ENCODE measurements at places on chromosomes 2 and 18.

DNA sequence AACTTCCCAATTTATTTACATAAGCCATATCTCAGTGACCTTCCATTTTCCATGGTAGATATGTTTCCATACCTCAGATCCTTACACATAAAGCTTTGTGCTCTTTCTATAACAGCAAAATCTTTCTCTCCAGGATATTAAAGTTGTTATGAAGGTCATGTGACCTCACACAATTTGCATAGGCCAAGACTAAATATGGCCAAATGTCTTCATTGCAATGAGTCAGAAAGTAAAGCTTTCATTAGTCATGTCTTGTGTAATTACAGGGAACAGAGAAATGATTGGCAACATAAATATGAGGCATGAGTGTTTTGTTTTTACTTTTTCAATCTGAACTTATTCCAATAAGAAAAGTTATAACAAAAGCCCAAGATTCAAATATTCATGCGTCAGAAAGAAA, 243.5 kb downstream of the ASXL3 start:
- no peak for DNase-seq

DNA sequence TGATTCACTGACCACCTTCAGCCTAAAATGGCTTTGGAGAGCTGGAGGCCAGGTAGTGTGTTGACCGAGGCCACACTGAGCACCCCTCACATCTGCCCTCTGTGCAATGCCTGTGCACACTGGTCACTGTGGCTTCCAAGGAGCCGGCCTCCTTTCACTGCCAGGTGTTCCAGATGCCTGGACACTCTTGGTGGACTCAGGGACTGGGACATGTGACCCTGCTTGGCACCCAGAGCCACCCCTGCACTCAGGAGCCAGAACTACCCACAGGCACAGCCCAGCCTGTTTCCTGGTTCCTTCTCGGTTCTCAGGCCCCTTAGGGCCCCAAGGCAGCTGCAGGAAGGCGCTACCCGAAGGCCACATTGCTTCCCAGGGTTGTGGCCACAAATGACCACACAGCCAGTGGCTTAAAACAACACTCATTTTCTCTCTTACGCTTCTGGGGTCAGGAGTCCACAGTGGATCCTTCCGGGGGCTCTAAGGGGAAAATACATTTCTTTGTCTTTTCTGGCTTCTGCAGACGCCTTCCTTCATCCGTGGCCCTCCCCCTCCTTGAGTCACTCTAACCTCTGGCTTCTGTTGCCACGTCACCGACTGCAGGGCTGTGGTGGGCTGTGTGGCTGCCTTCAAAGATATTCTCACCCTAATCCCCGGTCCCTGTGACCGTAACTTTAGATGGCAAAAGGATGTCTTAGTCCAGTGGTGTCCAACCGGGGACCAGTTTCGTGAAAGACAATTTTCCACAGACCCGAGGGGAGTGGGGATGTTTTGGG, 78.6 kb downstream of the ASB1 start:
- DNase-seq, result no peak

GRCh38 chr2:190477661-190478454, 56.7 kb downstream of the NEMP2 start:
- DNase-seq, result peak; percentile 46

- no peak for DNase-seq
These were observed 37.7 kb upstream of the CTDP1 start for GRCh38 chr18:79641722-79642497.

- DNase-seq, result no peak
These were observed 69.6 kb downstream of the MAPRE2 start for GRCh38 chr18:35110554-35111485.

DNA sequence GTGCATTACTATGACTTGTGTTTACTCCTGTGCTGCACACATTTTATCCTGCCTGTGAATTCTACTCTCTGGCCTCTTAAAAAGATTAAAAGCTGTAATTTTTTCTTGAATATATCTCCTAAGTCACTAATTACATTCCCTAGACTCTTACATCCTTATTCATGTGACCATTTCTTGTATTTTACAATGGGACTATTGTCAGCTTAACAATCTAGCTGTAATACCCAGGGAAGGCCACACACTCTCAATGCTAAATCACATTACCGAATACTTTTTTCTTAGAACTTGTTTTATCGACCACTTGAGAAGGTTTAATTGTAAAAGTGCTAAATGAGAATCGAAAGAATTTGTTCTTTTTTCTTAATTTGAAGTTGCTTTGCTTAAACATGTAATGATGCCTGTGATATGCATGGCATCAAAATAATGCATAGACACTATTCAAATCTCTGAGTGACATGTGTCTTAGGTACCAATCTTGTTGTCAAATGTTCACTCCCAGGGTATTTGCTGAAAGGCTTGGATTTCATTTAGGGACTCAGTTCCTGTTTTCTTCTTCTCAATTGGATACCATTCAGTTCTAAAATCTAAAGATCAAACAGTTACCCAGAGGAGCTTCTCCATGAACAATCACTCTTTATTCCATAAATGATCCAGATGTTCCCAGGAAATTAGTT, 498.5 kb downstream of the DPP10 start:
- no peak for DNase-seq

DNA sequence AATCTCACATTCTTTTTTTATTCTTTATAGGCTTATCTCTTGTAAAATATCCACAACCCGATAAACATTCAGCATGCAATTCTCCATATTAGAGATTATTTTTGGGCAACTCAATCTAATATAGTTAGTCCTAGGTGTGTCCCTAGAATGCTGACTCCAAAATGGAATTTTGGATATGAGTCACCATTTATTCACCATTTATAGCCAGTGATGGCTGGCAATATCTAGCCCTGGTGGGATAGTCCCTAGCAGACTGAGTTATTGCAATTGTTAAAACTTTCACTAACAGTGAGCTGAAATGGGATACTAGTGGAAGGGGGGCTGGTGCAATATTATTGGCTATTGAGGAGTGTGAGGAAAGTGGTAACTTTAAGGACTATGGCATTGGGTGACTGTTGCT, 401.6 kb downstream of the SLC4A3 start:
- DNase-seq, result no peak

- DNase-seq, result no peak
These were observed 55.2 kb upstream of the COBLL1 start for GRCh38 chr2:164896634-164897355.

DNA sequence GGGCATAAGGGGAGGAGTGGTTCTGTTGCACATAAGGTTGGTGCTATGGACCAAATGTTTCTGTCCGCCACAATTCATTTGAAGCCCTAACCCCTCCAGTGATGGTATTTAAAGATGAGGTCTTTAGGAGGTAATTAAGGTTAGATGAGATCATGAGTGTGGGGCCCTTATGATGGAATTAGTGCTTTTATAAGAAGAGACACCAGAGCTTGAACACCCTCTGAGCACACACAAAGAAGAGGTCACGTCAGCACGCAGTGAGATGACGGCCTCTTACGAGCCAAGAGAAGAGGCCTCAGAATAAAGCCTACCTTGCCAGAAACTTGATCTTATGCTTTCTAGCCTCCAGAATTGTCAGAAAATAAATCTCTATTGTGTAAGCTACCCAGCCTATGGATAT, 386.4 kb upstream of the CYRIA start:
- no peak for DNase-seq

DNA sequence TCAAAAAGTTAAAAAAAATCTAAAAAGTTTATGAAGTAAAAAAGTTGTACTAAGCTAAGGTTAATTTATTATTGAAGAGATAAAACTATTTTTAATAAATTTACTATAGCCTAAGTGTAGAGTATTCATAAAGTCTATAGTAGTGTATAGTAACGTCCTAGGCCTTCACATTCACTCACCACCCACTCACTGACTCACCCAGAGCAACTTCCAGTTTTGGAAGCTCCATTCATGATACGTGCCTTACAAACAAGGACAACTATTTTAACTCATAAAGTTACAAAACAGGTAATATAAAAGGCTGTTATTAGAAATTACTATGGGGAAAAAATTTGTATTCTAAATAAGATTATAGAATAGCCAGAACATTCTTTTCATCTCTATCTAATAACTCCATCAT, 158.9 kb upstream of the FN1 start:
- no peak for DNase-seq

GRCh38 chr18:72674710-72675109, 130.6 kb upstream of the CBLN2 start:
- DNase-seq, result no peak

GRCh38 chr2:29382486-29382885, 267.3 kb downstream of the CLIP4 start:
- no peak for DNase-seq

DNA sequence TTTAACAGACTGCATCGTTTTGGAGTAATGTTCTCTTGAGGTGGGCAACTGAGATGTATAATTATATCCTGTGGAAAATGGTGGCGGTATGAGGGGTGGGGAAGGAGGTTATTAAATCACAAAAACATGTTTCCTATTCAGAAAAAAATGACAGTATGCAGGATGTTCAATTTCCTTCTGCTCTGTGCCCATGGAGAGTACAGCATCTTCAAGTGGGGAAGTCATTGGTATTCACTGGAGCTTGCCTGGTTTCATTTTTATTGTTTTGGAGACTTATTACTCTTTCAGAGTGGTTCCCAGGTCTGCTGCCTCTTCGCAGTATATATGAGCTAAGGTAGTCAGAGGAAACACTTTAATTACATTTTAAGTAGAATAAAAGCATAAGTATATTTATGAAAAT, 318.8 kb upstream of the RAB12 start:
- DNase-seq, result no peak

DNA sequence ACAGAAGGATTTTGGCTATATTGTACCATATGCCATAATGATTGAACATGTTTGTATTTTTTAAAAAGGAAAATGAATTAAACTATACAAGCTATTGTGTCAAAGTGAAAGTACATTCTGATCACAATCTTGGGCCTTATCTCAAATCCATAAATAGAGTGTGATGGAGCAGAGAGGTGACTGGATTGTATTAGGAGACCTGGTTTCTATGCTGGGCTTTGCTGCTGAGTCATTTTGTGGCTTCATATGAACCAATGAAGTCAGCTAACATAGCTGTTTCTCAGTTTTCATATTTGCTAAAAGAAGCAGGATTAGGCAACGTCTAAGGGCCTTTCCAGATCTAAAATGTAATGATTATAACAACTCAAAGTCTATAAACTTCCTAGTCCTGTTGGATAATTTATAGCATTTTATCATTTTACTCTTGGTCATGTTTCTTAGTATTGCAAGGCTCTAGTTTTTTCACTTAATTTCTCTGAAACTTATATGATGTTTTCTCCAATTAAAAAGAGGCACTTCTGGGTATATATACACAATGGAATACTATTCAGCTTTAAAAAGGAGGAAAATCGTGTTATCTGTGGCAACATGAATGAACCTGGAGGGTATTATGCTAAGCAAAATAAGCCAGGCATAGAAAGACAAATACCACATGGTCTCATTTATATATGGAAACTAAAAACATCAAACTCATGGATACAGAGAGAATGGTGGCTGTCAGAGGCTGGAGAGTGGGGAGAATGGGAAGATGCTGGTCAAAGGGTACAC, 112.3 kb downstream of the MEP1B start:
- DNase-seq, result no peak

DNA sequence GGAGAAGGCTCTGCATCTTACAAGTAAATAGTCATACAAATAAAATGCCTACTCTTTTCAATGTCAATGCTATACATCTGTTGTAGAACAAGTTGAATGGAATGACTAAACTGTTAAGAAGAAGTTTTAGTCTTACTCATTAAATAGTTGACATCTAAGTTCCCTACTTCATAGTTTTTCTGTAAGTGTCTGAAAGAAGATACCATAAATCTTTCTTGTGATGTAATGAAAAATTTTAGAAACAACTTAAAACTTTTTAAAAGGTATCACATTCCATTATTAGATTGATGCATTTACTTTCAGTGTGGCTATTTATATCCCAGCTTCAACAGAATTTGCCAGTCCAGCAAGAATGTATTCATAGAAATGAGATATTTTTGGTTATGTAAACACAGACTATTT, 185.2 kb upstream of the EPC2 start:
- no peak for DNase-seq

GRCh38 chr18:80133124-80133523, 24.1 kb downstream of the ADNP2 start:
- DNase-seq, result no peak

DNA sequence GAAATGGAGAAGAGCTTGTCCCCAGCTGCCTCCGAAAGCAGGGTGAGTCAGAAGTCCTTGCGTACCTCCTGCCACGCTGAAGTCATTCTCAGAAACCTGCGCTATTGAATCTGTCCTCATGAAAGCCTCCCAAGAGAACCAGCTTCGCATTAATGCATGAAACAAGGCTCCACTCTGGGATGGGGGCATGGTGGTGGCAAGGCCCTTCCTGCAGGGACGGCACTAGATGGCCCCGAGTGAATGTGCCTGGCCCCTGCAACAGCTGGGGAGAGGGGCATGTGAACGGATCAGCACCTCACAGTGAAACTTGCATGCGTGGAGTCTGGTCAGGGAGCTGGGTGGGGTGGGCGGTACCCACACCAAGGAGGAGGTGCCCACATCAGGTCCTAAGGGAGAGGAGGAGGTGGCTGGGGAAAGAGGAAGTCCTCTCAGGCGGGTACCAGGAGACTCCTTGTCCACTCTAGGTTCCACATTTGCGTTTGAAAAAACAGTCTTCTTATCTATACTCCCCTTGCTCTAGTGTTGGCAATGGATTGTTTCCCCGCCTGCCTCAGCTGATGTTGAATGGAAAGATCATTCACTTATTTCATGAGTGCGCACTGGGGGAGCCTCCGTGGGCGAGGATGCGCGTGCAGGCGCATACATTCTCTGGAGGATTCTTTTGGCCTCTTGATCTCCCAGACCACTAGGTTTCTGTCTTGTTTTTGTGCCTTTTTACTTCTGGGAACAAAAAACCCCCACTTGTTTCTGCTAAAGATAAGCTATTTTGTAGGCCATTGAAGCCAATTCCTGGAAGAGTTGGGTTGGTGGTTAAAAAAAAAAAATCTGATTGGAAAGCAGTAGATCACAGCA, 104.7 kb downstream of the KLHL29 start:
- DNase-seq, result no peak

DNA sequence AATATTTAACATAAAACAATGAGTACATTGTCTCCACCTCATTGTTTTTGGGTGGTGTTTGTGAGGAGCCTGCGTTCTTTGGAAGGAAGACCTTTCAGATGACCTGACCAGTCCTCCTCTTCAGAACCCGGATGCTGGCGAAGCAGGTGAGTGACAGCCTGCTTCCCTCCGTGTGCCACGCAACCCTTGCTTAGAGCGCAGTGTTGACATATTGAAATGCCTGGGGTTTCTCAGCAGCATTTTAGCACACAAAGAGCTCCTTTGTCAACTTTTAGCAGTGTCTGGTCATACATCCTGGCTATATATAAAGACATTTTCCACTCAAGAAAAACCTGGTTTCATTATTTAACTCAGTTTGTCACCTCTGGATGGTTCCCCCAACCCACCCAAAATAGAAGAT, 335.7 kb upstream of the POU3F3 start:
- DNase-seq, result no peak

GRCh38 chr2:128438091-128438490, 119.4 kb upstream of the HS6ST1 start:
- DNase-seq, result no peak
